ENCODE measurements at places on chromosomes 5 and 9.

GRCh38 chr5:124446120-124446519 is 300.3 kb downstream of the ZNF608 start:
- DNase-seq, result no peak

DNA sequence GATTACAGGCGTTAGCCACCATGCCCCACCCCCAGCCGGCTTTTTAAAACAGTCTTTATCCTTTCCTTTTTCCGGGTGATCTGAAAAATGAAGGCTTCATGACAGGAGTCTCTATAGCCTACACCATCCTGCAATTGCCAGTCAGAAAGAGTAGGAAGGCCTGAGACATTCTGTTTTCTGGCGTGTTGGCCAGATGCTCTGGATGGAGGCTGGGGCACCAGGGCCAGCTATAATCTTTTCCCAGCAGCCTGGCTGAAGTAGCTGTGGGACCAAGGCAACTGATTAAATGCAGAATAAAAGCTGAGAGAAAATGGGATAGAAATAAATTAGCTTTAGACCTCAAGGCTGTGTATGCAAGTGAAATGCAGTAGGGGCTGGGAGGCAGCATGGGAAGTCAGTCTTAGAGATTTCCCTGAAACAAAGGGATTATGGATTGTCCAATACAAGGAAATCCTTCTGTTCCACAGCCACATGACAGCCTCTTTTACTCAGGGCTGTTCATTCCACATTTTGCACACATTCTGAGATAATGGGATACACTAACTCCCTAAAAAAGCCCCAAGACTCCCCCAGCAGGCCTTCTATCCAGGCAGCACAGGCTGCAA is 116.0 kb upstream of the LRRTM2 start:
- no peak for DNase-seq

DNA sequence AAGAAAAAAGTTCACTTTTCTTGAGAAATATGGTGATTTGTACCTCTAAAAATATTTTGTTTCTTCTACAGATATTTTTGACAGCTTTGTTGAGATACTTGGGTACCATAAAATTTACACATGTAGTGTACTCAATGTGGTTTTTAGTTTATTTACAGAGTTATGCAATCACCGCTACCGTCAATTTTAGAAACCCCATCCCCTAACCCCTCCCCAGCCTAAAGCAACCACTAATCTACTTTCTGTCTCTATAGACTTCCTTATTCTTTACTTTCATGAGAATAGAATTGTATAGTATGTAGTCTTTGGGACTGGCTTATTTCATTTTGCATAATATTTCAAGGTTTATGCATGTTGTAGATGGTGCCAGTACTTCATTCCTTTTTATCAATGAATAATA is 45.0 kb upstream of the TDRD7 start:
- DNase-seq, result no peak

DNA sequence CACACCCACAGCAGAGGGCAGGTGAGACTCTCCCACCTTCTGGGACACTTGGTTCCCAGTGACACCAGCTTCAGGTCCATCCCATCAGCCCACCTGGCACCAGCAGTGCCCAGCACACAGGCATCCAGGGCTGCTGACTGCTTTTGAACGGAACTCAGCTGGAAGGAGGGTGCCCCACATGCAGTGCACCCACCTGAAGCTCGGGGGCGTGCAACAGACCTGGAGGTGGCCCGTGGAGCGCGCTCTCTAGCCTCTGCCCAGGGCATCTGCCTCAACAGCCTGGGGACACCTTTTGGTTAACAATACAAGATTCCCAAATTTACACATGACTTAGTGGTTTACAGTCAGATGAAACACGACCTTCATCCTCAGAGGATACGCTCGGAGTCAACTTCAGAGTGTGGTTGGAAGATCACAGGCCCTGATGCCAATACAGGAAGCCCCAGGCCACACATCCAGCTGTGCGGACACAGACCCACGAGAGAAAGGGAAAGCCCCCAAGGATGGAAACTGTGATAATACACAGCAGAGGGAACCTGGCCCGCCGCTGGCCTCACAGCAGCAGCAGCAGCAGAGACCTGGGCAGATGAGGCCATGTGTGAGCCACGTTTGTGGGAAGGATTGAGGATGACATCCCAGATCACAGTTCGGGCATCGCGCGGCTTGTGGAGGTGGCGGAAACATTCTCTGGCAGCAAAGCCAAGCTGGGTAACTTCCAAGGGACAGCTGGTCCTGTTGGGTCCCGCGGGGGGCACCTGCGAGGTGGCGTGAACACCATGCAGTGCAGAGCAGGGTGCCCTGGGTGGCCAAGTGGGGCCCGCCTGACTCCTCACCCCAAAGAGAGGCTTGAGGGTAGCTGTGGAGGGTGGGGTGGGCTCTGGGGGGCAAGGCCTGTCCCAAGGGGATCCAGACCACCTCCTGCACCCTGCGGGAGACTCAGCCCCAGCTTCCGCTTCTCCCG is 64.0 kb downstream of the SECISBP2 start:
- no peak for DNase-seq

GRCh38 chr5:143231416-143231815 is 172.1 kb downstream of the NR3C1 start:
- DNase-seq, result no peak

GRCh38 chr5:66118304-66118703 is 25.8 kb upstream of the SREK1 start:
- no peak for DNase-seq

DNA sequence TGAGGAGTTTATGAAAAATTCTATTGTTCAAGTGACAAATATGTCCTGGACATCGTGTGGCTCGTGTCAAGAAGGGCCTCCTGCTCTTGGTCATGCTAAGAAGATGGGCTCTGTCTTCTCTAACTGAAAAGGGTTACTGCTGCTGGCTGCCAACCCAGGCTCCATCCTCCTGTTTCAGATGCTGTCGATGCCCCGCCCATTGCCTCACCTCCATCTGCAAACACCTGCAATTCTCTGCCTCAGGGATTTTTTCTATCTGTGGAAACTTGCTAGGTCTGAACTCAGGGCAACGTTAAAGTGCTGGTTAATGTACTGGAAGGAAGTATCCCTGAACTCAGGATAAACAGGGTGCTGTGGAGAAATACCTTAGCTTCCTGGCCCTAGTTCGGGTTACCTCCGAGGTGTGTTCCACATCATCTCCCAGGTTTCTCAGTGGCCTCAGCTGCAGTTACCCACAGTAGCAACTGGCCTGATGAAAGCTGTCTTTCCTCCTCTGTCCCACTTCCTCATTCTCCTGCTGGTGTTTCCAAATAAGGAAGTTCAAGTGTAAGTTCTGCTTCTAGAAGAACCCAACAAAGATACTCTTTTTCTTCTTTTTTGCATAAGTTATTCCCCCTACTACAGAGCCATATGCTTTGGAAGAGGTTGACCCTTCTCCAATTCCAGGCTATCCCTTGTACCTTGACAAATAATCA is 151.7 kb upstream of the SMIM23 start:
- no peak for DNase-seq

DNA sequence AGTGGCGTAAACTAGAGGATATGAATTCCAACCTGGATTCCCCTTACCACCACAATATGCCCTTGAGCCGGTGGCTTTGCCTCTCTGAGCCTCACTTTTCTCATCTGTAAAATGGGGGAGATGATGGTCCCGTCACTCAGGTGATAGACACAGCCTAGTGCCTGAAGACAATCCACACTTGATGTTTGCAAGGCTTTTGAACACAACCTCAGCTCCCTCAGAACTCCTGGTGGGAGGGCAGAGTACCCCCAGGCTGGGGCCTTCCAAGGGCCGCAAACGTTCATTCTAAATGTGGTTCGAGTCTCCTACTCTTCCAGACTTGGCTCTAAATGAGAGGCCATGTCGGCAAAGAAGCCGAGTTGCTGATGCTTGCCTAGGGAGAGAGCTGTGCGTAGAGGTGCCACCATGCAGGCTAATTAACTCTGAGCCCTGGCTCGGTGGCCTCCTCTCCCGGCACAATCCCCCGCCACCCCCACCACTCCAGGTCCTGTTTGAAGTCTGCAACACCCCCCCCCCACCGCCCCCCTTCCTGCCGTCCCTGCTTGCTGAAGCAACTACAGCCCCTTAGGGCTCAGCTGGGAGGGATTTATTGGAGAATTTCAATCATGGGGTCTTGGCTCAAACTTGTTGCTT is 97.7 kb upstream of the LMX1B start:
- no peak for DNase-seq

GRCh38 chr5:91182763-91183162 is 200.4 kb downstream of the ARRDC3 start:
- DNase-seq, result no peak

GRCh38 chr9:131868766-131869165 is 128.9 kb upstream of the RAPGEF1 start:
- peak; percentile 48 for DNase-seq

- no peak for DNase-seq
Observed at GRCh38 chr9:138067613-138068367, 190.2 kb downstream of the CACNA1B start.

- DNase-seq, result no peak
Observed at GRCh38 chr5:169670769-169671525, 33.9 kb downstream of the DOCK2 start.

DNA sequence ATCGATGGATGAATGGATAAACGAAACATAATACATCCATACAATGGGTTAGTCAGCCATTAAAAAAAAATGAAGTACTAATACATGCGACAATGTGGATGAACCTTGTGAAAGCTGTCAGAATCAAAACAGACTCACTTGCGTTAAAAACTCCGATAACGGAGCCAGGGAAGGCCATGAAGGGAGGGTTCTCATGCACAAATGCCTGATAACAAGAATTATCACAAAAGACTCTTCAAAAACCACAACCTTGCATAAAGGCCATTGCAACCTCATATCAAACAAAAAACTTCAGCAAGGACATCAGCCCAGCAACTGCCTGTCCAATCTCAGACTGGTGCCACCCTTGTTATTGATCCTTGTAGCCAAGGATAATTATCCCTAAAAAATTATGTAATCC is 13.7 kb downstream of the ERMP1 start:
- DNase-seq, result no peak

- no peak for DNase-seq
Observed at GRCh38 chr5:173802670-173803165, 85.4 kb upstream of the CPEB4 start.

DNA sequence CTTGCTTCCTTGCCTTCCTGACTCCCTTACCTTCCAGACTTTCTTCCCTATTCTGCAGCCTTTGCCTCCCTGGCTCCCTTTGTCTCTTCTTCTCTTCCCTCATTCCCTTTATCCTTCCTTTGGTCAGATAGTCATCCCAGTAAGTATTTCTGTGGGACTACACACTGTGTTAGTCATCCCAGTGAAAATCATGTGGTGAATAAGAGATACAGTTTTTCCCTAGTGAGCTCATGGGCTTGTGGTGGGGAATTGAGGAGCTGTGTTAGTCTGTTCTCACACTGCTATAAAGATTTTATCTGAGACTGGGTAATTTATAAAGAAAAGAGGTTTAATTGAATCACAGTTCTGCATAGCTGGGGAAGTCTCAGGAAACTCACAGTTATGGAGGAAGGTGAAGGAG is 109.8 kb upstream of the EDIL3 start:
- DNase-seq, result no peak

GRCh38 chr9:107759009-107759822 is 269.6 kb upstream of the KLF4 start:
- no peak for DNase-seq

GRCh38 chr9:113566712-113567071 is 103.2 kb downstream of the RGS3 start:
- DNase-seq, result no peak

DNA sequence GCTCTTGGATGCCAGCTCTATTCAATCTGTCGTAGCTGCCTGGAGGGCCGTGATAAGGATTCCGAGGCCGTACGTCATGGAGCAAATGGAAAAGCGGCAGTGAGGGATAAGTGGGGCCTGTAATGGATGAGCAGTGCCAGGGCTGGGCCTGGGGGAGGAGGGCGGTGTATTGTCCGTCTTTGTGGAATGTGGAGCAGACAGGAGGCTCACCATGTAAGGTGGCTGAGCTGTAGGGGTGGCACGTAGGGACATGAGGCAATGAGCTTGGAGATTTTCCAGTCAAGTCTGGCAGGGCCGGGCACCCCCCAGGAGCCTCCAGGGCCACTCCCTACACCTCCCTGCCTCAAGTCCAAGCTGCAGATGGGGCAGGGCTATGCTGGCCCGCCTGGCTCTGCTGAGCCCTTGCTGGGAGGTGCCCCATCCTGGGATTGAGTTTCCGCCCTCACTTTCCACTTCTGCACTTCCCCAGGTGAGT is 29.2 kb downstream of the NCS1 start:
- no peak for DNase-seq

- no peak for DNase-seq
Observed at GRCh38 chr5:56054666-56055065, 59.9 kb upstream of the IL6ST start.

DNA sequence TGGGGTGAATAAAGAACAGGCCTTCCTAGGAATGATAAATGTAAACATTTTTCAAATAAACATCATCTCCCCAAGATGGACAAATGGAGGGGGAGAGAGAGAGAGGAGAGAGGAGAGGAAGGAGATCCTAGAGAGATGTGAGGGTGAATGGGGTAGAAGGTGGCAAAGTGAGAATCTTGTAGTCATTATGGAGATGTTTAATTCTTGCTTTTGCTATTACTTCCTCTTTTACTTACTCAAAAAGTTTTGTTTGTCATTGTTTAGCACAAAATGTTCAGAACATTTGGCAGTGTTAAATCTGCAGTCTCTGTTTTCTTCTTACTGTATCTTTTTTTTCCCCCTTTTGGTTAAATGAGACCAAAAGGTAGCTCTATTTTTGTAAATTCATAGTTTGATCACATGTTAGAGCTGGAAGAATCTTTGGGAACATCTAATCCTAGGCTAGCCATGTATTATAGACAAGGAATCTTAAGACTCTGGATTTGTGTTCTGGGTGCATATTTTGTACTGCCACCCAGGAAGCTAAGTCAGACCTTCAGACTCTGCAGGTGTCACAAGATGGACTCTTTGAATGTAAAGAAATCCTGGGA is 266.1 kb downstream of the NTRK2 start:
- DNase-seq, result no peak

DNA sequence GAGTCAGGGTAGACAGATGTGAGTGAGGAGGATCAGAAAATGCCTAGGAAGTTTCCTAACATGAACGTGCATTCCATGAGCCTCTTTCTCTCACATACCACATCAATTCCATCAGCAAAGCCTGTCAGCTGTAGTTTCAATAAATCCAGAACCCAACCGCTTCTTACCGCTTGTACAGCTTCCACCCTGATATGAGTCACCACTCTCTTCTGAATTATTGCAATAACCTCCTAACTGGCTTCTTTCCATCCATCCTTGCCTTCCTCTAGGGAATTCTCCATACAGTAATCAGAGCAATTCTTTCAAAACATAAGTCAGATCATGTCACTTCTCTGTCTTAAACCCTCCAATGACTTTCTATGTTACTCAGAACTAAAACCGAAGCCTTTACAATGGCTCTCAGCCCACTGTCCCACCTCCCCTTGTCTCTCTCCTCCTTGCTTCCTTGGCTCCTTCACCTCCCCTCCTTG is 8.1 kb upstream of the RAD23B start:
- DNase-seq, result no peak

DNA sequence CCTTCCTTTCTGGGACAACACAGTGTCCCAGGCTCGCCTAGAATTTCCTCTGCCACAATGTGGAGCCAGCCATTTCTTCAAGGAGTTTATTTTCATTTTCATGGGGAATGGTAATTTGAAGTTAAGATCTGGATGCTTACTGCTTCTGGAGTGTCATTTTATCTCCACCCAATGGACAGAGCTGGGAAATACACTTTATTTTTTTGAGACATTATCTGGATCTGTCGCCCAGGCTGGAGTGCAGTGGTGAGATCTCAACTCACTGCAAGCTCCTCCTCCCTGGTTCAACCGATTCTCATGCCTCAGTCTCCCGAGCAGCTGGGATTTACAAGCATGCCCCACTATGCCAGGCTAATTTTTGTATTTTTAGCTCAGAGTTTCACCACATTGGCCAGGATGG is 12.7 kb upstream of the THG1L start:
- DNase-seq, result peak; percentile 29

GRCh38 chr5:60978968-60979367 is 34.0 kb downstream of the NDUFAF2 start:
- DNase-seq, result no peak
